ENCODE measurements at places on chromosomes 2 and 18. TPM values are rescaled to one million over a fixed set of nuclear protein-coding genes. Genes with fewer than 3 reads are reported as not detected.

The DYNAP gene
- total RNA-seq = not detected

The DTNA gene
- 5.5 TPM for total RNA-seq

The ZBTB7C gene
- 26.0 TPM for total RNA-seq

The PLGLB1 gene
- 20.7 TPM for total RNA-seq

The AQP4 gene
- 1.9 TPM for total RNA-seq

The MC5R gene
- not detected for total RNA-seq
